Endothelial cell of coronary artery (primary cell): ENCODE measurements at places on chromosomes 12 and 14. TPM values are rescaled to one million over a fixed set of nuclear protein-coding genes. Genes with fewer than 3 reads are reported as not detected.

Gene ABCB9
- 9.5 and 10.3 TPM in 2 replicates for total RNA-seq

Gene ANP32D
- not detected in 2 replicates for total RNA-seq

Gene HAL
- total RNA-seq: 0.19 and 0.54 TPM in 2 replicates

Gene SYNJ2BP
- 15.4 and 15.5 TPM in 2 replicates for total RNA-seq

Gene RIPK3
- total RNA-seq: 2.9 and 3.5 TPM in 2 replicates

Gene RAD9B
- 0.38 and 0.45 TPM in 2 replicates for total RNA-seq

Gene GLIPR1L1
- not detected in 2 replicates for total RNA-seq

Gene ASB2
- total RNA-seq: 0.18 TPM in 1 of 2 replicates, not detected in the other

Gene WNT1
- total RNA-seq: not detected in 2 replicates

Gene PMCH
- total RNA-seq: 0.09 and 0.72 TPM in 2 replicates

Gene ANKRD52
- 16.0 and 22.5 TPM in 2 replicates for total RNA-seq

Gene MYF6
- total RNA-seq: not detected in 2 replicates

Gene HVCN1
- total RNA-seq: 3.3 and 6.0 TPM in 2 replicates

Gene ZBTB39
- 5.7 and 6.3 TPM in 2 replicates for total RNA-seq

Gene PTGDR
- not detected in 2 replicates for total RNA-seq

Gene LRP1
- total RNA-seq: 4.1 and 46.5 TPM in 2 replicates

Gene MYO1H
- not detected in 2 replicates for total RNA-seq

Gene BEGAIN
- under 0.01 TPM in 1 of 2 replicates, not detected in the other for total RNA-seq

Gene MRPS35
- total RNA-seq: 37.1 and 38.5 TPM in 2 replicates

Gene KMT2D
- 36.2 and 58.5 TPM in 2 replicates for total RNA-seq

Gene DEGS2
- total RNA-seq: 0.09 TPM in 1 of 2 replicates, not detected in the other

Gene RND1
- 1.5 and 2.9 TPM in 2 replicates for total RNA-seq

Gene DNAI7
- under 0.01 TPM in 1 of 2 replicates, not detected in the other for total RNA-seq

Gene GLIPR1L2
- total RNA-seq: 0.18 and 0.56 TPM in 2 replicates

Gene CD9
- total RNA-seq: 800 and 1,308 TPM in 2 replicates

Gene TSPAN19
- 0.09 TPM in 1 of 2 replicates, not detected in the other for total RNA-seq

Gene TAS2R50
- 1.8 and 4.0 TPM in 2 replicates for total RNA-seq
